ENCODE measurements at places on chromosomes 16 and 17.

GRCh38 chr17:35744830-35745229 lies 8.2 kb downstream of the GAS2L2 start:
- DNase-seq = no peak

DNA sequence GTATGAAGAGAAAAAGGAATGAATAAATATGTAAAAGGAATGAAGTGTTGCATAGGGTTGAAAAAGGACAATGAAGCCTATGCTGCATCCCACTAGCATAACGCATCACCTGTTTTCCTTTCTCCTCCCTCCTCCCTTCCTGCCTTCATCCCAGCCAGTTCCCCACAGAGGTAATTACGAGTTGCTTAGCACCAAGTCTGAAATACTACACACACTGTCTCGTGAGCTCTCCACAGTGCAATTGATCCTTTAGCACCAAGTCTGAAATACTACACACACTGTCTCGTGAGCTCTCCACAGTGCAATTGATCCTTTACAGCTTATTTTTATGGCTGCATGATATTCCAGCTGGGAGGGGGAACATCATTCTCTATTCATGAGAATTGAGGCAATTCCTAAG lies 1.1 kb upstream of the DRC7 start:
- DNase-seq = peak; percentile 39

DNA sequence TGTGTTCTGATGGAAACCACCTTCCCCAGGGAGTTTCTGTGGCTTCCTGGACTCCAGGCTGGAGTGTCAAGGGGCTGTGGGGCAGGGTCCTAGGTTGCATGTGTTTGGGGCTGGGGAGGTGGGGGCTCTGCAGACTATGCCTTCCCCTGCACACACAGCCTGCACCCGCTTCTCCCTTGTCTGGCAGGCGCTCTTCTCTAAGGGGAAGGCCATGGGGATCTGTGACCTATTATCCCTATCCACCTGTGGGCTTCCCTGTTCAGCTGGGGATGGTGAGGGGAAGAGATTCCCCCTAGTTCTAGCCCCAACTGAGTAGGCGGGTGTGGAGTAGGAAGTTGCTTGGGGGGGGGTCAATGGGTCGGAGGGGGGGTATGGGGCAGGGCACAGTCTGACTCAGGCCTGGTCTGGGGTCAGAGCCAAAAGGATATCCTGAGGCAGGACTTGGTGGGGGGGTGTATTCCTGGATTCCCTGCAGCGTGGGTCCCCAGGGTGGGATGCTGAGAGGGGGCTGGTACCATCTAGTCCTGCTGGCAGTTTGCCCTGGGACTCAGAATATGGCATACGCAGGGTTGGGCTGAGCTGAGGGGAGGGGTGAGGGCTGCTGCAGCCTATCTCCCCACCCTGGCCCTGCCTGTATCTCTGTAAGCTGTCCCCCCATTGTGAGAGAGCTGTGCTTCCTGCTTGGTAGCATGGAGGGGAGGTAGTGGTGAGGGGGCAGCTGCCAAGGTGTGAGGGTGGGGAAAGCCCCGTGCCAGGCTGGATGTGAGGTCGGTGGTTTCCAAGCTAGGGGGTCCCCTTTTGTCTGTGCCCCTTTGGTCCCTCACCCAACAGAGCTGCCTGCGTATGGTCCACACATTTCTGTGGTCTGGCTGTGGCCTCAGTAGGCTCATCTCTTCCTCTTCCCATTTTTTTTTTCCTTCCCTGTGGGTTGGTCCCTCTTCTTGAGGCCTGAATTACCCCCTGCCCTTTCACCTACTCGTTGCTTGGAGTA lies 14.7 kb downstream of the RARA start:
- DNase-seq = no peak

DNA sequence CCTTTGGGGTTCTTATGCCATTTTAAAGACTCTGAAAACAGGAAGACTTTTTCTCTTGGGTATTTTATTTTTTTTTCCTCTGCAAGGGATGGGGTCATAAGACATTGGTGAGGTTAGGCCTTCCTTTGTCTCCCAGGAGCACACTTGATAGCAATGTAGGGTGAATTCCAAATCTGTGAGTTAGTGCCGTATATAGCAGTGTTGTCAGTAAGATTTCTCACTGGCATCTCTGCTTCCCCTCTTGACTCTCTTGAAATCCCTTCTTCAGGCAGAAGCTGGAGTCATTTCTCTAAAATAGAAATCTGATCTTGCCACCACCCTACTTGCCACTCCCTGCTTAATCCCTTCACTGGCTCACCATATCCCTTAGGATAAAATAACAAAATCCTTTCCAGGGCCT lies 529.7 kb downstream of the WWOX start:
- DNase-seq = no peak

DNA sequence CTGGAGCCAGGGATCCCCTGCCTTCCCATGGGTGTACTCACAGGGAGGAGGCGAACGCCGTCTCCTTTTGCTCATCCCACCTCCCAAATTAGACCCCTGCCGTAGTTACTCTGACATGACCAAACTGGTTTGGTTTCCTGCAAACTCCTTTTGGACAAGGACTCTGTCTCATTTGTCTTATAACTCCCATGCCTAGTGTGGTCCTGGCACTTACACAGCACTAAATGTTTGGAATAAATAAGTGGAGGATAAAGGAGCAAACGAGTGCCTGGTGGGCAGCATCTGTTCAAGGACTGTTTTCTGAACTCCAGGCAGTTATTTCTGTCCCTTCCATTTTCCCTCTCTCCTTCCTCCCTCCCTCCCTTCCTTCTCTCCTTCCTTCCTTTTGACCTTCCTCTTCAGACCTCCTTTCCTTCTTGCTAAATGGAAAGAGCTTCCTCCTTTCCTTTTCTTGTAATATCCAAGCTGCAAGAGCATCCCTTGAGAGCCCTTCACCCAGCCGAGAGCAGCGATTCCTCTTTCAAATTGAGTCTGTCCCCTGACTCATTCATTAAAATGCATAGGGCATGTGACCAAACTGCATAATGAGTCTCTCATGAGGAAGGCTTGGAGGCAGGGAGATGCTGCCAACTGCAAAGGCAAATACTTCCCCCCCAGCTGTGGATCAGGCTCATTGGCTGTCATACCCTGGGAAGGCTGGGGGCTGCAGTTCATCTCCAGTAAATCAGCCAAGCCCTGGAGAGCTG lies 36.8 kb downstream of the CHD9 start:
- no peak for DNase-seq

DNA sequence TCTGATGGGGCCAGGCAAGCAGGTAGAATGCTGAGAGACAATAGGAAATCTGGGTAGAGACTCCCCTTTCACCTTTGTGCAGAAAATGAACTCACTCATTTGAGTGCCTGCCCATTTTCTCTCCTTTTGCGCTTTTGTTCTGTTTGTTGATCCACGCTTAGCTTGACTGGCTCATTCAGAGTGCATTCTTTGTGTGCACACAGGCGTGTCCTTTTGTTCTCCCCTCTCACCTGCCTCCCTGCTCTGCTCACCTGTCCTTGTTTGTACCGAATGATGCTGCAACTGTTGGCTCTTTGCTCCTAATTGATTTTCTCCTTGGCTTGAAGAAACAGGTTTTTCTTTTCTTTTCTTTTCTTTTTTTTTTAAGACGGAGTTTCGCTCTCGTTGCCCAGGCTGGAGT lies 15.8 kb downstream of the PGS1 start:
- DNase-seq = peak; percentile 95

DNA sequence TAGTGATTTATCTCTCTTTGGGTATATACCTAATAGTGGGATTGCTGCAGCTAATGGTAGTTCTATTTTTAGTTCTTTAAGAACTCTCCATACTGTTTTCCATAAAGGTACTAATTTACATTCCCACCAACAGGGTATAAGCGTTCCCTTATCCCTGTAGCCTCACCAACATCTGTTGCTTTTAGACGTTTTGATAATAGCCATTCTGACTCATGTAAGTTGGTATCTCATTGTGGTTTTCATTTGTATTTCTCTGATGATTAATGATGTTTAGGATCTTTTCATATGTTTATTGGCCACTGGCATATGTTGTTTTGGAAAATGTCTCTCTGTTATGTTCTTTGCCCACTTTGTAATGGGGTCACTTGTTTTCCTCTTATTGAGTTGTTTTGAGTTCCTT lies 88.5 kb upstream of the ZNF267 start:
- DNase-seq = no peak

DNA sequence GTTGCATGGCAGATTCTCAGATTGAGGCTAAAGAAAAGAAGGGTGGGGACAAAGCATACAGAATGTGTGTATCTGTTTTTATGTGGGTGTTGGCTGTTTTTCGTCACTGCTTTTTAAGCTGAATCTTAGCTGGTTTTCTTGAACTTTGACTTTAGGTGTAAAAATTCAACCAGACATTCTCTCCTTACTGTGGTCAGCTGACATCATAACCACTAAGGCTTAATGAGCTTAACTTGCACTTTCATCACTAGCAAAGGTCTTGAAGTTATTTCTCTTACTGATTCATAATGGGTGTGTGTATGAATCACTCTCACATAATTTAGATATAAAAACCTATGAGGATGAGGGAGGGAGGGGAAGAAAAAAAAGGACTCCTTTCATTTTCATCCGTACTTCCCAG lies 4.0 kb upstream of the CDC6 start:
- DNase-seq = no peak

DNA sequence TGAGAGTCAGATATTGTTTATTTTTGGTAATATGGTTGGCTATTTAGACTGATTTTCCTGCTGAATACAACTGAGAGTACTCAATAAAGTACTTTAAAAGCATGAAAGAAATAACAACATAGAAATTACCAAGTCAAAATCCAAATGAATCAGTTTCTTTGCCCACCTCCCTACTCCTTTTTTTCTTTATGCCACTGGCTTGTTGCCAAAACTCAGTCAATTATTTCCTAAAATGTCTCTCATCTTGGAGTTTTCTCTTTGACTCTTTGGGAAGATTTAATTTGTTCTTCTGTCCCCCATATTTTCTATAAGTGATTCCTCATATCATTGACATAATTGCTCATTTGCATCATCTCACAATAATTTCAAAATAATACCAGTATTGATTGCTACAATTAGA lies 2.6 kb upstream of the OMG start:
- no peak for DNase-seq

GRCh38 chr17:80265205-80266068 lies 4.8 kb downstream of the RNF213 start:
- DNase-seq = no peak

- DNase-seq = no peak
Observed at GRCh38 chr16:49484936-49485335, 111.3 kb downstream of the C16orf78 start.

GRCh38 chr17:73390851-73391250 lies 79.0 kb upstream of the CDC42EP4 start:
- DNase-seq = no peak

DNA sequence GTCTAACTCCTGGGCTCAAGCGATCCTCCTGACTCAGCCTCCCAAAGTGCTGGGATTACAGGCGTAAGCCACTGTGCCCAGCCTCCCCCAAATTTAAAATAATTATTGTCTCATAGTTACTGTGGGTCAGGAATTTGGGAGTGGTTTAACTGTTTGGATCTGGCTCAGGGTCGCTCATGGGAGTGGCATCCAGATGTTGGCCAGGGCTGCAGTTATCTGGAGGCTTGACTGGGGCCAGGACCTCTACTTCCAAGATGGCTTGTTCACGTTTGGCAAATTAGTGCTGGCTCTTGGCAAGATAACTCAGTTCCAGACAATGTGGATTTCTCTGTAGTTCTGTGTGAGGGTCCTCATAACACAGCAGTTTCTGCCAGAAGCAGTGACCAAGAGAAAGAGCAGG lies 8.0 kb downstream of the TEN1 start:
- no peak for DNase-seq

DNA sequence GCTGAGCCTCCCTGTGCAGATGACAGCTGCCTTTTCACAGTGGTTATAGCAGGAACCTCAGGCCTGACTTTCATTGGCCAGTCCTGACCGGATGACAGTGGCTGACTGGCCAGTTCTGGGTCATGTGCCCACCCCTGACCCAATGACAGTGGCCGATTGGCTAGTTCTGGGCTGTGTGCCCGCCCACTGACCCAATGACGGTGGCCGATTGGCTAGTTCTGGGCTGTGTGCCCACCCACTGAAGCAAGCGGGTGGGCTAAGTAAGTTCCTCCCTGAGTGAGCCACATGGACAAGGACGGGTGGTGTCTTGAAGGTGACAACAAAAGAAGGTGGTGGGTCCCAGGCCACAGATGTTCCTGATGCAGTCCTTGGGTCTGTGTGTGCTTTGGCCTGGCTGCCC lies 9.5 kb downstream of the DEF8 start:
- no peak for DNase-seq

- DNase-seq = no peak
Observed at GRCh38 chr17:21301593-21302550, 17.4 kb downstream of the MAP2K3 start.

DNA sequence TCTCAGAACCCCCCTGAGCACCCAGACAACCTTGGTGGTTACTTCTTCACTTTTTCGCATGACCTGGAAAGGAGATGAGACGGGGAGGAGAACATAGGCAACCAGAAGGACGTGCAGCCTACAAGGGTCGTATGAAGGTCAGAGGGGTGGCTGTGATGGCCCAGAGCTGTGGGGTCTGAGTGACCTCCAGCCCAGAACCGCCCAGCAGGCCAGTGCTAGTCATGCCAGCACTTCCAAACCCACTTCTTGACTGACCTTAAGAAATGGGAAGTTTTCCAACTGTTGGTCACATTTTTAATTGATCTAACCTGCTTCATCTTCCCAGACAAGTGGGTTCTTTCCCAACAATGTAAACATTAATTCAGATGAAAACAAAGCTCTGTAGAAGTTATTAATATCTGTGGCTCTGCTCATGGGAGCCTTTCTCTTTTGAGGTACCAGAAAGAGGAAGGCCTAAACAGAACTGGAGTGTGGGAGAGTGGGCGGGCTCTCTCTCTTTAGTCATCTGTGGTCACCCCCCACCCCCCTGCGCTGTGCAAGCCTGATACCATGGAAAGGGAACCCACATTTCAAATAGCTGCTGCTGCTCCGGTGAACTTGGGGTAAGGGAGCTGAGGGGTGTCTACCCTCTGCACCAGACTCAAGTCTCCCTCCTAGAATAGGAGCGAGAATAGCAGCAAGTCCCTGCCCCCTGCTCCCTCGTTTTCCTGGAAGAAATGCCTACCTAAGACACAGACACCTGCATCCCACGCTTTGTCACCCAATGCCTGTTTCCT lies 101.6 kb downstream of the RAB11FIP4 start:
- no peak for DNase-seq

- no peak for DNase-seq
Observed at GRCh38 chr17:74466828-74467184, 372 bp downstream of the CD300A start.

- DNase-seq = no peak
Observed at GRCh38 chr17:28575126-28575795, 1.4 kb downstream of the ALDOC start.

- no peak for DNase-seq
Observed at GRCh38 chr16:50635505-50636392, 45.4 kb downstream of the SNX20 start.

DNA sequence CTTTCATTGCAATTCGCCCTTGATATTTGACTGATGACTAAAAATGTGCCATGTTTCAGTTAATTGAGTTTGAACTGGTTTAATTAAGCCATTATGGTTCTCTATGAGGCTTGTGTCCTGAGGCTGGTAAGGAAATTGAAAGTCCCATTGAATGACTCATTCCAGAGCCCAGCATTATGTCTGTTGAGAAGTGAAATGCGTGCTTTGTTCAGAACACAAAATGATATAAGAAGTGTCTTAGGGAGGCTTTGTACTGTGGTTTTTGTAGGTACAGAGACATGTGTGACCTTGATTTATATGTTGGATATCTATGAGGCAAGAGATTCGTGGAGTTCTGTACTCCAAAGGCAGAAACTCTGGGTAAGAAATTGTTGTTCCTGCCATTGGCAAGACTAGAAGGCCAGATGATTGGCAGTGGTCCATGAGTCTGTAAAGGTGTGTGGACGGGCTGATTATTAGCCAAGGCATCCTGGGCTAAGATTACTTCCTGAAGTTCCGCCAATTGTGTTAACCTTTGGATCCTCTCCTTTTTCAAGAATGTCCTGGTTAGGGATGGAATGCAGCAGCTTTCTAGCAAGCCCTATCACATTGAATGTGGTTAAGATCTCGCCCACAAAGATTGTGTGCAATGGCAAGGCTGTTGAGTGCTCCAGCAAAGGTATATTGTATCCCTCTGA lies 103.7 kb downstream of the NPIPB5 start:
- no peak for DNase-seq

Measured in NCI-H2081 treated with DMSO at 0.1 percent for 48 hours (cell line).